ENCODE measurements at places on chromosomes 2 and 18. TPM values are rescaled to one million over a fixed set of nuclear protein-coding genes. Genes with fewer than 3 reads are reported as not detected.

DNA sequence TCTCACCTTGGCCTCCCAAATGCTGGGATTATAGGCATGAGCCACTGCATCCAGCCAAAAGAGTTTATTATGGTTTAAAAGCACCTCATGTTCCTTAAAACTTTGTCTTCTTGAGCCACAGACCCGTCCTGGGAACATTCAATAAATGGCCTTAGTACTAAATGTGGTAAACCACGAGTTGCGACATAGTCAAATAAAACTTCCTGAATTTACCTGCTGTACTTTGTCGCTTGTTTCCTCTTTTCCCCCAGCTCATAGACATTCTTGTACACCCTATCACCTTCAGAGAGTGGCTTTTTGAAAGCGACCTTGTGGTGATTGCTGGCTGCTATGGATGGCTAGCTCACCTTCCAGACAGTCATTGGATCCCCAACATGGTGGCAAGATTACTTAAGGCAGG is 310.4 kb downstream of the LRRTM1 start:
- DNase-seq: no peak

DNA sequence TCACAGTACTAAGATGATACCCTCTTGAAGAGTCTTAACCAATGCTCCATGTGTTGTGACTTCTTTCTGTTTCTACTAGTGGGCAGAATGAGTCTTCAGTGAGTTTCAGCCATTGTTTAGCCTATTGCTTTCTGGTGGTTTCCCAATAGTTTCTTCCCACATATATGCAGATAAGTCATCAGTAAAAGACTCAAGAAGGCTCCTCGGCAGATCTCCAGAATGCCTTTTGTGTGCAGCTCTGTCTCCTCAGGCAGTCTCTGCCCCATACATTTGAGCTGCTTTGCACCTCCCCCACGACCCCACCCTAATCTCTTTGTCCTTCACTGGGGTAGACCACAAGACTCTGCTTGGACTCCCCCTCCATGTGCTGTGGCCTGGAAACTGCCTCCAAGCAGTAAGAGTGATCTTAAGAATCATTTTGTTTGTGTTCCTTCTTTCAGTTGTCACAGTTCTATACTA is 71.6 kb upstream of the CHRNA1 start:
- DNase-seq: no peak

The STEAP3 gene
- 2.8 TPM for polyA plus RNA-seq

The OSBPL6 gene
- 4.6 TPM for polyA plus RNA-seq

- no peak for DNase-seq
These were observed 86.7 kb upstream of the ZEB2 start for GRCh38 chr2:144606466-144607095.

GRCh38 chr2:109172556-109173105 is 43.6 kb downstream of the SH3RF3 start:
- no peak for DNase-seq

DNA sequence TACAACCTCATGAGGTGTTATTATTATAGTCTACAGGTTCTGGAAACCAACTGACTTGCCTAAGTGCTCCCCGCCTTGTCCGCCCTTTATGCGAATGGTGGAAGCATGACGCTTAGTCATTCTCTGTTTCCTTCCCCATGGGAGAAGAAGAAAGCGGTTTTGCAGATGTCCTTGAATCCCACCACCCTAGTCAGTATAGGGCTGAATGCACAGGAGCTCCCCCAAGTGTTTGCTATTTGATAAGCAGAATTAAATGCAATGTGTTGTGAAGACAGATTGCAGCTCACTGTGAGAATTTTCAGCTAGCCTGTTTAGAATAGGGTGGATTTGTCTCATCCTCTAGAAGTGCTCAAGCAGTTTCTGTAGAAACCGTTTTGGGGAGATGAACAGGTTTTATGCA is 652.0 kb downstream of the DCC start:
- DNase-seq: no peak

GRCh38 chr2:54483426-54483825 is 27.3 kb downstream of the SPTBN1 start:
- DNase-seq: no peak

DNA sequence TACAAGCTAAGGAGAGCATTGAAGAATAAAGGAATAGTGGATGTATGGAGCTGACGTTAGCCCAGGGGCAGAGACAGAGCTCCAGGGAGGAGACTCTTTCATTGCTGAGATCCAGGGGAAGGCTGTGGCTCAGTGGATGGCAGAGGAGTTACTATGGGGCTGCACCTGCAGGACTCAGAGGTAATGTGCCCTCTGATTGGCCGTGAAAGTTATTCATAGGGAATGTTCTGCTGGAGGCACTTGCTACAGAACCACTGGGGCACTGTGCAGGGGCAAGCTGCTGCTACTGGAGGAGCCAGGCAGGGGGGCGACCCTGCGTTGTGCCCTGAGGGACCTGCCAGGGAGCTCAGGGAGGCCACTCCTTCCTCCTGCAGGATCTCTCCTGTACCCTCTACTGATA is 199.2 kb downstream of the PTPRM start:
- no peak for DNase-seq

All from right lung (tissue), 10 donors.